Stimulated activated CD8-positive, alpha-beta memory T cell treated with anti-CD3 and anti-CD28 coated beads, Interleukin-7, amount 100 ng/mL, for 4 hours (primary cell): ENCODE measurements at places on chromosomes 7 and 10.

DNA sequence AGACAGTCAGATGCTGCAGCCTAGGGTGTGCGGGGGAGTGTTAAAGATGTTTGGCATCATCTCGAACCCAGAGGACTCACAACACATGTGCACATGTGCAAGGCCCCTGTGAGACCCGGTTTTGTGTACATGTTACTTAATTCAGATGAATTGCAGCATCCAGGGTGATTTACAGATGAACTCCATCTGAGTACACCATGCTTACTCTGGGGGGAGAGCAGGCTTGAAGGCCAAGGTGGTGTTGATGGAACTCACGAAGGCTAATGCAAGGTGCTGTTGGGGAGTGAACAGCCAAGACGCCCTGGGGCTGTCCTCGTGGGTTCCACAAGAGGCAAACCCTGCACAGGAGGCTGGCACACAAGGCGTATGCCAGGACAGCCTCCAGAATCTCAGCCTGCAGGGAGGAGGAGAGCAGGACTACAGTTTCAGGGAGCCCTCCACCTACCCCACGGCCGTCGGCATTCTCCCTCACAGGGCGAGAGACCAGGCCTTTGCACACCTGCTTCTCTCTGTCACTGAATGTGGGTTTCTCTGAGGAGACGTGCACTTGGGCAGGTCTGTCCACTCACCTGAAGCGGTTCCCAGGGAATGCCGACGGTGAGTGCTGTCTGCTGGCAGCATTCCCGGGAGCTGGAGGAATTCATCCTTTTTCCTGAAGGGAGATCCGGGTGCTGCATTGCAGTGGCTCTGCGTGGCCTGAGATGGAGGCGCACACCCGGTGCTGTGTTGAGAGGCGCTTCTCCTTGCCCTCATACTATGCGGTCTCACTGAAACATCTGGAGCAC, 178.5 kb upstream of the RNF32 start:
- no peak for DNase-seq

GRCh38 chr7:100126239-100126930, 382 bp upstream of the MBLAC1 start:
- no peak for DNase-seq

DNA sequence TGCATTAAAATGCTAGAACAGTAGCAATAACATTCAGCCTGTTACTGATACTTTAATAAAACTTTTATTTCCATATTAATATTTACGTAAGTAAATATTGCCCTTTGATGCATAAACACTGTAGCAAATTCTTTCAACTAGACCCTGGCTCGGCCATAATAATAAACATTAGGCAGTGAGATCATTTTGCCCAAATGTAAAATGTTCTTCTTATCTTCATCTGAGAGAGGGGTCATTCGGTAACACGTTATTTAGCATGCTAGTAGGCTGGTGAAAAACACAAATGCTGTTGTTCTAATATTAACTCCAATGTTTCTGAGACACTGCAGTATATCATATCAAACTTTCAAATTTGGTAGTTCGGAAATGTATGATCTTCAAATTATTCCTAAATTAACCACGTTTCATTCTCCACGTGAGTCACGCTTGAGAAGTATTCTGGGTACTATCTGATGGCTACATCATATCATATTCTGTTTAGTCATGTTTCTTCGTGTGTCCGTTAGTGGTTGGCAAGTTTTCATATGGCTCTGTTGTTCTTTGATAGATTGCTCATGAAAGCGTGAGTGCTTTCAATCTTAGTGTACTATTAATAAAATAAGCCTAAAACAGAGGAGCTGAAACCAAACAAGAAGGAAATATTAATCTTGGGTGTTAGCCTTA, 145.8 kb downstream of the NSUN6 start:
- no peak for DNase-seq

DNA sequence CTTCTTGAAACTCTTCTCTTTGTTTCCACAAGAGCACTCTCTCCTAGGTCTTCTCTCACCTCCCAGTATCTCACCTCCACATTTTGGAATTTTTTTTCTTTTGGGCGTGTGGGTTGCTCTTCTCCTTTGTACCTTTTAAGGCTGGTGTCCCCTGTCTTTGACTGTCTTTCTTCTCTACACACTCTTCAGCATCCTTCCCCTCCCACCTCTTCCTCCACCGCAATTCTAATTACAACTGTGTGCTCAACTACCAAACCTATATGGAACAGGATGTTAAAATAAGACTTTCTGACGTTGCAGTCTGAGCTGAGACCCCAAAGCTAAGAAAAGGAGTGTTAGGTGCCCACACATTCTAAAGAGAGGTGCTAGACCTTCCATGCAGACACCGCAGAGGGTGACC, 14.0 kb upstream of the ADRB1 start:
- no peak for DNase-seq

DNA sequence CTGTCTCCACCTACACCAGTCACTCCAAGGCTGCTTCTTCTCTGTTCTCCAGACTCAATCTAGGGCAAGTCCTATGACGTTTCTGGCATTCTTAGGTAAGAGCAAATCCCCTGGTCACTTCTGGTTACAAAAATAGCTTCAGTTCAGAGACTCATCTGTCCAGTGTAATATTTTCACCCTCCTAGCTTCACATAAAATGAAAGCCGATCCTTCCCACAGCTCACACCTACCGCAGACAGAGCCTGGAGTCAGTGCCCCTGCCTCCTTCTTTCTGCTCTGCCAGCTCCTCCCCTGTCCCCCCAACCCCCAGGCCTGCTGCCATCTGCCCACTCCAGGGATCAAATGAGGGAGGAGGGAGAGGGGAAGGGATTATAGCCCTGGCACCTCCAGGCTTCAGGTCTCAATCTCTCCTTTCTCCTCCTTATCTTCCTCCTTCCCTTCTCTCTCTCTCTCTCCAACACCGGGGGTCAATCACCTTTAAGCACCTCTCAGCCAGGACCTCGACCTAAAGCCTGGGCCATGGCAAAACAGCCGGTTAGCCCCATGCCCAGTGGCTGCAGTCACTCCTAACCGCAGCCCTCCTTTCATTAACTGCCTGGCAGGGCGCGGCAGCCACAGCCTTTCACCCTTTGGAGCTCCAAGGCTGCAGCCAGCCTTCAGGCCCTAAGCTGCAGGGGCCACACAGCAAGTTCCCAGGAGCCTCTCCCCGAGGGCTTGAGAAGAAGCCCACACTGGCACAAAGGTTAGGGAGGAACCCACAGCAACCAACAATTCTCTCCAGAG, 292.6 kb upstream of the MGMT start:
- DNase-seq: no peak

- DNase-seq: no peak
Measured at GRCh38 chr7:100510437-100511239, 26.9 kb downstream of the NYAP1 start.

- DNase-seq: no peak
Measured at GRCh38 chr7:157395206-157395605, 58.4 kb downstream of the DNAJB6 start.

DNA sequence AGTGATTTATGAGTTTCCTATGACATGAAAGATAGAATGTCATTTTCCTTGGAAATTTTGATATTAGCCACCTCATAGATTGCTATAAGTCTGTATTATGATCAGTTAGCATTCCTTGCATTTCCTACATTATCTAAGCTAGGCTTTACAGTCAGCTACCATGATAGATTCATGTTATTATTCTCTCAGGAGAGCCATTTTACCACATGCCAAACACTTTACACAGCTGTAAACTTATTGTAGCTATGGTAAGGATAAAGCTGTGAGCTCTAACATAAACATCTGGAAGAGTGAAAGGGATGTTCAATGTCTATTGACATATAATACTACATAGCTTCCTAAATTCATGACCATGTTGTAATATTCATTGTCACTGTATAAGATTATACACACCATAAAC, 608.0 kb downstream of the PHTF2 start:
- DNase-seq: no peak

DNA sequence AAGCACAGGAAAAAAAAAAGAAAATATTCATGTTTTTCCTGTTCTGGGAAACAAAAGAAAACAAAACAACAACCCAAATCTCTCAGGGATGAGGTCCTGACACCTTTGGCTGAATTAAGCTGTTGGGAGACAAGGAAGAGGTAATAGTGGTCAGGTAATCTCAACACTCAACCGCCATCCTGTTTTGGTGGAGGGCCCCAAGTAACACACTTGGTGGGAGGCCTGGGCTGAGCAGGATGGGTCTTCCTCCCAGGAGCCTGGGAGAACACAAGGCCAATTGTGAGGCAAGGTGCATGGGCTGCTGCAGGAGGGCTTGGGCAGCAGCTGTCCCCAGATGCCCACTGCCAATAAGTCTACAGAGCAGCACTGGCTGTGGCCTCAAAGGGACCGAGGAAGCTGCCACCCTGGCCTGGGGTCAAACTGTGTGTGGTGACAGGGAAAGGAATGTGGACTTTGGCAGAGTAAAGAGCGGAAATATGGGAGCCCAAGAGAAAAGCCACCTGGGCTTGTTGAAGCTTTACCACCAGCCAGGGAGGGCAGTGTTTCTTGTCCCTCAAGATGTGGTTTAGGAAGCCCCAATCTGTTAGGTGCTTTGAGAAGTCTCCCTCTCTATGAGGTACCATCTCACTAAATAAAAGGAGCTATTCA, 93.5 kb upstream of the SLC25A13 start:
- no peak for DNase-seq

GRCh38 chr7:123769371-123769770, 20.6 kb upstream of the WASL start:
- no peak for DNase-seq

GRCh38 chr7:144391823-144392255, 11.7 kb downstream of the NOBOX start:
- no peak for DNase-seq

DNA sequence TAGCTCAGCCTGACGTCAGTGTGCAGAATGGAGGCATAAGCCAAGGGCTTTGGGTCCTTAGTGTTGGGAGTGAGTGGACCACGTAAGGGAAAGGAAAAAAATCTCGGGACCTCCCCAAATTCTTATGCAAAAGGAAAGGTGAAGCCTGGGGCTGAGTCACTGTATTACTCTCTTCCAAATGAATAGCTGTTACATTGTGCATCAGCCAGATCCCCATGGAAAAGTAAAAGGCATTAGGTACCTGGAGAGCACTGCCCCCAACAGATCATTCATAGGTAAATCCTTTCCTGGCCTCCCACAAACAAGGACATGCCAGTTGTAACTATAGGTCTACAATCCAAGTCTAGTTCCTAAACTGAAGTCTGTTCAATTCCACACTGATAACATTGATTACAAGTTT, 170.5 kb downstream of the C1GALT1 start:
- no peak for DNase-seq

DNA sequence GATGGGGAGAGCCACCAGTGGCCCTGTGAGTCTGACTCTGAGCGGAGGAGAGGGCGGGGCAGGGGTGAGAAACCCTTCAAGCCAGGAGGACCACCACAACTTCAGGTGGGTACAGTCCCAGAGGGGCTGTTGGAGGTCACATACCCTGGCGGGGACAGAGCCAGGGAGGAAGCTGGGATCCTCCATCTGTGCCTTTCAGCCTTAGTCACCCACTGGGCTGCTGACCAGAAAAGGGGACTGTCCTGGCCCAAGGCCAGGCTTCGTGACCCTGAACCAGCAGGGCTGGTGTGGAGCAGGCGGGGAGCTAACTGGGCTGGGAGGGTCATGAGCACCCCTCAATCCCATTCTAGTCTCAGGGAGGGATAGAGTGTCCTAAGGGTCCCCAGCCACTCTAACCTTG, 1.5 kb upstream of the CALHM3 start:
- DNase-seq: no peak

DNA sequence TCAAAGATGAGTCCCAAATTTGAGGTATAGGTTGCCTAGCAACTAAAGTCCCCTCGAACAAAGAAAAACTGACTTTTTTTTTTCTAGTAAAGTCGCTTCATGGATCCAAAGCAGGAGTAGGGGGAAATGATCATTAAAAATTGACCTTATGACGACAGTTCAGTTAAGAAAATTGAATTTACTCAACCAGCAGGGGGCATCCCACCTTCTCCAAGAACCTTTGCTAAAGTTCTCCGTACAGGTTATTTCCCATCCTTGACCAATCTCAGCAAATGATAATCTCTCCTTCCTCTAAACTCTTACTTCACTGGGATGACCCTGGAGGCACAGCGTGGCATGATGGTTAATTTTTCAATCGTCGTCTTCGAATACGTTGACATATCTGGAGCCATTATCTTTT, 228.3 kb downstream of the CALN1 start:
- DNase-seq: no peak

- no peak for DNase-seq
Measured at GRCh38 chr7:135741905-135742304, 6.7 kb downstream of the FAM180A start.

DNA sequence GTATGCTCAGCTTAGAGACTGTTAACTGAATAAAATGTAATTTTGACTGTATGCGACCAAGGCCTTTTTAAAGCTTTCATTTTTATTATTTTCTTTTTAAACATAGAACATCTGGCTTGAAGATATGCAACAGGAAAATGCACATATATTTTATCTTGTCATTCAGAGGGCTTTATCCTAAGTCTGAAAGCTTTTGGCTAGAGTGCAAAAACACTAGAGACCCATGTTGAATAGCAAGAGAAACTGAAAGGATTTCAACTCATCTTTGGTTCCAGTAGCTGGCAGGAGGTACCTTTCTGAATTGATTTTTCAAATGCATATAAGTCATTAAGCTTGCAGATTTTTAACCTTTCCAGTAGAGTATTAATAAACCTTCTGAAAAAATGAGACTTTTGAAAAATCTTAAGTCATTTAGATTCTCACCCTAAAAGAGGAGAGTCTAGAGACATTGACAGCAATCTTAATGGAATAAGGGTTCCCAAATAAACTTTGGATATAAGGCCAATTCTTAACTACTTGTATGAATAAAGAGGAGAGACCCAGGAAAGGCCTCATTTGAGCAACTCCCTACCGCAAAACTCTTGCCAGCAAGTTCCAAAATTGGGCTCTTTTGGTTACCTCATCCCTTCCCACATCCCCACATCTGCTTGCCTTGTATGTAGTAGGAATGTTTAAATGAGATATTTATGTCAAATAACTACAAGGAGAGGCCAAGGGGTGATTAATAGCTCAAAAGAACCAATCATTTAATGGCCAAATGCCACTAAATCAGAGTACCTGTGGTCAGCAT, 454.4 kb downstream of the HTR7 start:
- no peak for DNase-seq

DNA sequence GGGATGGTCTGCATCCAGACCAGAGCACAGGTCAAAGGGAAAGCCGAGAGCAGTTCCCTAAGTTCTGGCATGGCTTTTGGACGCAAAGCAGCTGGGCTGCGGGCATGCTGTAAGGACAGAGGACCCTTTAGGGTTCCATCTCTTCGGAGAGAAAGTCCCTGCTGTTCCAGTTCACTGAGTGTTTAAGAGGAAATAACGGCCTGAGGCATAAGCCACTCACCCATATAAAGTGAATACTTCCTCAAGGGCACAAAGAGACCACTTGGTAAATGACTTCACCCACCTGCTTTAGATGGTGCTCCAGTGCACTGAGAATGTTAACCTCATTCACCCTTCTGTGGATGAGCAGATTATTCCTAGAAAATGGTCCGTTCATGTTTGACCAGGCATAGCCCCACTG, 586.7 kb upstream of the GALNT17 start:
- DNase-seq: no peak

- no peak for DNase-seq
Measured at GRCh38 chr10:7547206-7547605, 119.6 kb downstream of the ITIH5 start.

GRCh38 chr10:103692952-103693811, 162.2 kb downstream of the SH3PXD2A start:
- DNase-seq: no peak

GRCh38 chr7:157493017-157493416, 156.2 kb downstream of the DNAJB6 start:
- DNase-seq: no peak

- DNase-seq: no peak
Measured at GRCh38 chr10:11108356-11108755, 90.7 kb downstream of the CELF2 start.
